ENCODE measurements at places on chromosomes 7 and 10.

GRCh38 chr7:11206177-11206899 is 232.7 kb downstream of the PHF14 start:
- DNase-seq = no peak

DNA sequence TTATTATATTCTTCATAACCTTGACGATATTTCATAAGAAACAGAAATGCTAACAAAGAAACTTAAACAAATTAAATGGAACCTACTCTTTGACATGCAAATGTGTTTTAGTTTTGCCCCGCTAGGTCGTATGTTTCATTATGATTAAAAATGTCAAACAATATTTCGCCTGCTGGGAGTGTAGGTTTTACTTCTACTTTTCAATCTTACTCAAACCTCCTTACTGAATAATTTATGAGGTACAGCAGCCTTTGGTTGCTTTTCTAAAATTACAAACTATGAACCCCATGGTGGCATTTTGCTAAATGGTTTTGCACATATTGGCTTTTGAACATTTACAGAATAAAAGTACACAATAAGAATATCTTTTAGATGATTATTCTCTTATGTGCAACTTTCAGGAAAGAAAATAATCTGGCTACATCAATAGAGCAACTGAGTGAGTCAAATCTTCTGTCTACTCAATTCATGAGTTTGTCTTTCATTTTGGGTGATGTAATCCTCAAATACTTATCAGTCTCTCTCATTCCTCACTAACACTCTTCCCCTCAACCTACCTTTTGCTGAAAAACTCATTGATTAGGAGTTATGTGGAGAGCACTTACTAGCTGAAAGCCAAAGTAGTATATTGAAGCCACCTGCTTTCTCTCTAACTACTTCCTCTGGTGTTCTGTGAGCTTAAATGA is 1226.4 kb downstream of the XPNPEP1 start:
- DNase-seq = no peak

DNA sequence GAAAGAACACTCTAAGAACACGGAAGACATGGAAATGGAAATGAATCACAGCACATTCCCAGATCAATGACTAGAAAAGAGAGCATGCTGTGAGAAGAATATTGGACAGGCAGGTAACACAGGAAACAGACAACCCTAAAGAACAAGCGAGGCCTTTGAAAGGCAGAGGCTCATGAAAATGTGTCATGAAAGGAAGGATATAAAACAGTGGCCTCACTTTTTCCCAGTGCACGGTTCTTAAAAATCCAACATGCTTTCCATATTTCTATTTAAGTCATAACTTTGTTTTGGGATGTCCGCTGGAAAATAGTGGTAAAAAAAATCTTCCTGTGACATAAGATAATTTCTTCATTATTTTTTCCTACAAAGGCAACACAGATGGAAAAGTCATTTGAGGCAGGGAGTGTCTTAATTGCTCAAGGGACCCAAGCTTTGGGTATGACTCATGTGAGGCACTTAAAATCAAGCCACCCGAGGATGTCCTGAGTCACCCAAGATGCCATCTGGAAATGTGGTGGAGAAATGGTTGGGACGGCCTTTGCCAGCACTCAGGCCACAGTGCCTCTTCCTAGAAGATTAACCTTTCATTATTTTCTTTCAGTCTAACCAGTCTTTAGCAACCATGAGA is 17.0 kb downstream of the ITIH5 start:
- DNase-seq = no peak

DNA sequence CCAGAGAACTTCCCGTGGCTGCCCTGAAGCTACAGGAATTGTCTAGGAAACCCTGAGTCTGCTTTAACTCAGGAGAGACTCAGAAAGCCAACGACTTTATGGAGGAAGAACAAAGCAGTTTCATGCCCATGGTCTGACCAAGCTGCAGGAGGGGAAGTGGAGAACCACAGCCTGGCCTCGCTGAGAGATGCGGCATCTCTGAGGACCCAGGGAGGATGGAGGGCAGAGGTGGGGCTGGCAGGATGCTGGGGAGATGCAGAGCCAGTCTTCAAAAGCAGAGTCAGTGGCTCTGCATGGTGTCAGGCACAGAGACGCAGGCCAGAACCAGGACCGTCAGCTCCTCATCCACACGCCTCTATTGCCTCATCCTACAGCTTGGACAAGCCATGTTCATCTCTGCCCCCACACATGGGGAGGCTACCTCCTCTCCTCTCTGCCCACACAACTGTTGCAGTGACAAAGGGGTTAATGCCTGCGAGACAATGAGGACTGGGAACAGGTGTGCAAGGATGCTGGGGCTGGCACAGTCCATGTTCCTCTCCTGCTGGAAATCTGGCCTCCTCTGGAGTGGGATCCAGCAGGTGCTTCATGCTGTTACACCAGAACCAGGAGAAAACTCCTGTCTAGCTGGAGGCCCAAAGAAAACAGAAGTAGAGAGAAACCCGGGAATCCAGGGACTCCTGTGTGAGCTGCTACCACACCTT is 267.0 kb downstream of the PLXNA4 start:
- DNase-seq = no peak

DNA sequence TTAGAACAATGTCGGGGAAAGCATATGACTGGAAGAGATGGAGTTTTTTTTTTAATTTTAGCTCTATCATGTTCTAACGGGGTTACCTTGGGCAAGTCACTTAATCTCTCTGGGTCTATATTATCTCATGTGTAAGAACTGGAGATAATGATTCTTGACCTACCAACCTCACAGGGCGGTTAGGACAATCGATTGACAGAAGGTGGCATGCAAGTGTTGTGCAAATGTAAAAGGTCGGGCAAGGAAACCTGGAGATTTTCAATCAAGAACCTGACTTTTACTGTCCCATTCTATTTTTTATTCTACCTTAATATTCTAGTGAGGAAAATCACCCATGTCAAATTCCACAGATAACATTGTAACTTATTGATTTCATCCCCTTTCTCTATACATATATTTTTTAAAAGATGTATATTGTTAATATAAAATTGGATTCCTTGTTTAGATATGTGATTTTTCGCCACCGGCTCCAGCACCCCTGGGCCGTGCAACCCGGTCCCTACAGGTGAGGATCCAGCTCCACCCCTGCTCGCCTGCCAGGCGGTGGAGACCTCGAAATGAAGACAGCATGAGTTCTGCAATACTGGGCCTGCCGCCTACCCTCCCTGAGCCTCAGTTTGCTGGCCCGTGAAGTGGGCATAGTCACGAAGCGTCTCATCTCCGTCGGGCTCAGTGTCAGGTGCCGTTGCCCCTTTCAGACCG is 497.6 kb upstream of the PHF14 start:
- no peak for DNase-seq

DNA sequence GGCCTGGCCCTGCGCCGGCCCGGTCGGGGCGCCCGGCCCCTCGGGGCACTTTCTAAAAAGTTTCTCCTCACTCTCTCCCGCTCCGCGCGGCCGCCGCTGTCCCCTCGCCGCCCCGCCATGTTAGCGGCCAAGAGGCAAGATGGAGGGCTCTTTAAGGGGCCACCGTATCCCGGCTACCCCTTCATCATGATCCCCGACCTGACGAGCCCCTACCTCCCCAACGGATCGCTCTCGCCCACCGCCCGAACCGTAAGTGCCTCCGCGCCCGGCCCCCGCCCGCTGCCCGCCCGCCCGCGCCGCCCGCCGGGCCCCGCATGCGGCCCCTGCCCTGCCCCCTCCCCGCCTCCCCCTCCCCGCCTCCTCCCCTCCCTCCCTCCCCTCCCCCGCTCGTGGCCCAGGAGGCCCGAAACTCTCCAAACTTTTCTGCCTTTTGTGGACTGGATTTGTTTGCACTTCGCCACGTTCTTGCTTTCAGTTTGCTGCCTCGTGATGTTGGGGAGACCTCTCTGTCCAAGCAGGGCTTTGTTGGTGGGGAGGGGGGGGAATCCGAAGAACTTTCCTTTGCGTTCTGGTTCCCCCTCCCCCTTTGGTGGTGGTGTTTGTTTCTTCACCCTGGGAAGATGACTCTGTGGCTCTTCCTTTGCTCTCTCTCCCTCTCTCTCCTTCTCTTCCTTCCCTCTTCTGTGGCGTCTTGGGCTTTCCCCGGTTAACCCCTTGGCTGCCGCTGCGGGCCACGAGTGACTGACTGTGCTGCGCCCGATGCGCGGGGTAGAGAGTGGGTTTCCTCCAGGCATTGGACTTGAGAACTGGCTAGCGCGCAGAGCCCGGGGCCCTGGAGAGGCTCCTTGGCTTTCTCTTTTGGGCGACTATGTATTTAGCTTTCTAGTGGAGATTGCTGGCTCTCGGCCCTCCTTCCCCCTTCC is 1.6 kb downstream of the TCF7L2 start:
- DNase-seq = peak; percentile 92

Measured in kidney tubule cell (primary cell).